Activated CD4-positive, alpha-beta T cell treated with anti-CD3 and anti-CD28 coated beads for 4 hours (primary cell): ENCODE measurements at places on chromosomes 13 and 19.
A peak's percentile ranks its signal among the peaks of the same experiment; 100 is the strongest.

GRCh38 chr19:30001301-30001700 lies 59.3 kb downstream of the URI1 start:
- DNase-seq = no peak

GRCh38 chr13:111158136-111158805 lies 43.2 kb downstream of the ARHGEF7 start:
- no peak for DNase-seq

DNA sequence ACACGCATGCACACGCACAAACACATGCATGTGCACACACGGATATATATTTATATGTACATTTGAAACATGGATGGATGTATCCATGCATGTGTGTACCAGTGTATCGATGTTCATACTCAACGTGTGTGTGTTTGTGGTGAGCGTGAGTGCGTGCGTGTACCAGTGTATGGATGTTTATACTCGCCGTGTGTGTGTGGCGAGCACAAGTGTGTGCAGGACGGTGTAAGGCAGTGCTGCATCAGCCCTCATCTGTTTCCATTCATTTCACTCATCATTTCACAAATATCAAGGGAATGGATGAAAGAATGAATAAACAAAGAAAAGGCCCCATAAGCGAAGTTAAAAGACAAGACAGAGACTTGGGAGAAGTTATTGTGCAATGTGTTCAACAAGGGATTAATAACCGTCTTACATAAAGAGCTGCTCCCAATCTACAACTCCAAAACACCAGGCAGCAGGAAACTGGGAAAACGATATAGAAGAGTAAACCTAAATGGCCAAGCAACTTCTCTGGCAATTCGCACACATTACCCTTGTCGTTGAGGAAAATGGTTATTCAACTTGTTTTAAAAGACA lies 21.7 kb upstream of the MIER2 start:
- DNase-seq = no peak

GRCh38 chr13:45434556-45435371 lies 16.6 kb upstream of the SLC25A30 start:
- DNase-seq = no peak

DNA sequence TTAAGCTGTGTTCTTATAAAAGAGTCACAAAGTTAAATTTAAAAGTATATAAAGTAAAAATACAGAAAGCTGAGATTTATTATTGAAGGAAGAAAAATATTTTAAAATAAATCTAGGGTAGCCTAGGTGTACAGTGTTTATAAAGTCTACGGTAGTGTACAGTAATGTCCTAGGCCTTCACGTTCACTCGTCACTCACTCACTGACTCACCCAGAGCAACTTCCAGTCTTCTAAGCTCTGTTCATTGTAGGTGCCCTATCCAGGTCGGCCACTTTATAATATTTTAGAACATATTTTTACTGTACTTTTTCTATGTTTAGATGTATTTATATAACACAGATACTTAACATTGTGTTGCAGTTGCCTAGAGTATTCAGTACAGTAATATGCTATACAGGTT lies 47.4 kb downstream of the NDFIP2 start:
- DNase-seq = no peak

DNA sequence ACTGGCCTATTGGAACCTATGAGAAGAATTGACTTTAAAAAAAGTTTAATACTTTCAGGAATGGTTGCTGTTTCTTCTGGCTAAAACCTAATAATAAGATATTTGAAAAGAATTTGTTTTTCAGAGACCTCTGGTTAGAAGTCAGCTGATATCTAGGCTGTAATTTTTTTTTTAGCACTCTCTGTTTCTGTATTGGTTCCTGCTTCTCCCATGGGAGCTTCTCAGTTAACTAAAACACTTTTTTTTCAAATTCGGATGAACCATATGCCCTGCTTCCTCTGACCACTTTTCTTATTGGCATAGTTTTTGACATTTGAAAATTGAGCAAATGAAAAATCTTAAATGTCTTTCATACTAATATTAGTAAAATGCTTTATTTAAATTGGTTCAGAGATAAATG lies 163.5 kb upstream of the SLC10A2 start:
- DNase-seq = no peak

DNA sequence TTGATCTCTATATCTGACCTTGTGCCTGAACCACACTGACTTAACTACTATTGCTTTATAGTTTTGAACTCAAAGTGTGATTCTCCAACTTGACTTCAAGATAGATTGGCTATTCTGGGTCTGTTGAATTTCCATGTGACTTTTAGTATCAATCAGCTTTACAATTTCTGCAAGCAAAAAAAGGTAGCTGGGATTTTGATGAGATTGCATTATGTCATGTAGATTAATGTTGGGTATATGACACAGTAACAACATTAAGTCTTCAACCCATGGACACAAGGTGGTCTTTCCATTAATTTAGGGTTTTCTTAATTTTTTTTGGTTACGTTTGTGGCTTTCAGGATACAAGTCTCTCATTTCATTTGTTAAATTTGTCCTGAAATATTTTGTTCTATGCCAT lies 28.2 kb downstream of the NLRP5 start:
- DNase-seq = no peak

- peak; percentile 66 for DNase-seq
These were observed at the start of gene KATNAL1 for GRCh38 chr13:30307194-30307970. Gene KATNAL1 (minus strand): TSS chr13:30307551. CDS start chr13:30283777, 23,774 bp downstream.

DNA sequence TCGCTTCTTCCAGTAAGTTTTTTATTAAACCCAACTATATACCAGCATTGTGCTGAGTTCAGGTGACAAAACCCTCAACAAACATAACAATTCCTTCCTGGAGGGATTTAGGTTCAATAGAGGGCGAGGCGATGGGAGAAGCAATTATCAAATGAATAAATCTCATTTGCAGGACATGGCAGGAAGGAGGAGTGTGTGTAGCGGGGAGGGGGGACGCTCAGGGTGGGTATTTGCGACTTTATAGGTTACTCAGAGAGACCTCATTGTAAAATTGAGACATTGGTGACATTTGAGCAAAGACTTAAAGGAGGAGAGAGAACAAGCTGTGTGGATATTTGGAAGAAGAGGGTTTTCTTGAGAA lies 3.9 kb downstream of the C3 start:
- DNase-seq = no peak

DNA sequence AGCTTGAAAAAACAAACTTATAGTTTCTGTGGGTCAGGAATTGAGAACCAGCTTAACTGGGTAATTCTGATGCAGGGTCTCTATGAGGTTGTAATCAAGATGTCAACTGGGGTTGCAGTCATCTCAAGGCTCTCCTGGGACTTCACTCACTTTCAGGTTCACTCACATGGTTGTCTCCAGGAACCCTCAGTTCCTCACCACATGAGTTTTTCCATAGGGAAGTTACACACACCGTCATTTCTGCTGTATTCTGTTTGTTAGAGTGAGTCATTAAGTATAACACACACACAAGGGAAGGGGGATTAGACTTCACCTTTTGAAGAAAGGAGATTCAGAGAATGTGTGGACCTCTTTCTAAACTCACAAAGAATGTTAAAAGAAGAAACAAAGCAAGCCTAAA lies 34.9 kb upstream of the MLNR start:
- DNase-seq = no peak

- DNase-seq = peak; percentile 32
These were observed 294.8 kb downstream of the TSHZ3 start for GRCh38 chr19:31054430-31054829.

- no peak for DNase-seq
These were observed 173.8 kb upstream of the RNF113B start for GRCh38 chr13:98350746-98351330.

GRCh38 chr13:100790405-100790804 lies 115.8 kb upstream of the TMTC4 start:
- no peak for DNase-seq

DNA sequence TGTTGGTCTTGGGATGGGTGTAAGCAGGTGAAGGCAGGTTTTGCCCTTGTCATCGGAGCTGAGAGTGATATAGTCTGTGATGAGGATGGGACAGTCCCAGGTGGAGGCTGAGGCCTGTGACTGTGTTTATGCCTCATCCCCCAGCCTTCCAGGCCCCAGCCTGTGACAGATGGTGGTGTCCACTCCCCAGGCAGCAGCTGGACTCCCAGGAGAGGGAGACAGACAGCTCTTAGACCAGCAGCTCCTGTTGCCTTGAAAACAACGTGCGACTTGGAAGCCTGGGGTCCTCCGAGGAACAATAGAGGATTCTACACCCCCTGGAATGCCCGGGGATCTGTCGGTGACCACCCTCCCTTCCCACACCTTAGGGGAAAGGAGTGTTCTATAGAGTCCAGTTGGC lies 63.8 kb downstream of the CHST8 start:
- no peak for DNase-seq

GRCh38 chr19:15412832-15413231 lies 6.0 kb downstream of the AKAP8L start:
- DNase-seq = no peak

GRCh38 chr19:35249848-35250711 lies 1.3 kb downstream of the LSR start:
- DNase-seq = no peak

DNA sequence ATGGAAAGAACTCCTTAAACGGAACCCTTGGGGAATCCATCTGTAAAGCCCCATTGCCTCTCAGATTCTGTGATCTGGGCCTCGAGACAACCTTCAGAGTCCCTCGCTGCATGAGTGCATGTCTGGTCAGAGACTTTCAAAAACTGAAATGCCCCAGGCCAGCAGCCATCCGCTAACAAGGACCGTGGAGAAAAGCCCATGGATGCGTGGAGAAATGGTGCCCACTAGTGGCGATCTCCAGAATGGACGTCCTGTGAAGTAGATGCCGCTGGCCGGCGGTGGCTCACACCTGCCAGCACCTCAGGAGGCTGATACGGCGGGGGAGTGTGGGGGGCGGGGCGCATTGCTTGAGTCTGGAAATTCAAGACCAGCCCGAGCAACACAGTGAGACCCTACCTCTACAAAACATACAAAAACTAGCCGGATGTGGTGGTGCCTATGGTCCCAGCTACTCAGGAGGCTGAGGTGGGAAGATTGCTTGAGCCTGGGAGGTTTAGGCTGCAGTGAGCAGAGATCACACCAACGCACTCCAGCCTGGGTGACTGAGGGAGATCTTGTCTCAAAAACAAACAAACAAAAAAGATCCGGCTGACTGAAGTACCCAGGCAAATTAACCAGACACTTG lies 7.9 kb upstream of the CDC16 start:
- peak; percentile 81 for DNase-seq

- DNase-seq = no peak
These were observed 33.6 kb downstream of the TNFSF11 start for GRCh38 chr13:42607546-42607945.

GRCh38 chr13:71320452-71320851 lies 546.6 kb downstream of the DACH1 start:
- no peak for DNase-seq

DNA sequence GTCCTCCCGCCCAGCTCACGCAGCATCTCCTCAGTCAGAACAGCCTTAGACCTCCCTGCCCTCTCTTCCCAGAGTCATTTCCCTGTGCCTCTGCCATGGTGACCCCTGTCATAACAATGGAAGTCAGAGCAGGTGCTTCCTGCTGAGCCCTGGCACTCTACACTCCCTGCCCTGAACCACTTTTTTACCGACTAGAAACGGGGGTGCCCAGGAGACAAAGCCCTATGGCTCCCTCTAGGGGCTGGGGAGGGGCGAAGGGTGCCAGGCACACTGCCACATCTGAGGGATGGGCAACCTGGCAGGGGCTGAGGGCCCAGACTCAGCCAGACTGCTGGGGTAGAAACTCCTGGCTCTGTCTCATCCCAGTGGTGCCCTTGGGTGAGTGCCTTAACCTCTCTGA lies 16.4 kb downstream of the ZNF574 start:
- DNase-seq = peak; percentile 37

- DNase-seq = no peak
These were observed 7.6 kb upstream of the ACSBG2 start for GRCh38 chr19:6127716-6128335.

- DNase-seq = no peak
These were observed 749.4 kb upstream of the SLC10A2 start for GRCh38 chr13:103815619-103816018.

GRCh38 chr19:46753420-46754155 lies 7.3 kb upstream of the STRN4 start:
- peak; percentile 66 for DNase-seq

GRCh38 chr13:26590951-26591350 lies 33.5 kb downstream of the WASF3 start:
- DNase-seq = no peak
